ENCODE measurements at places on chromosomes 1 and 21. TPM values are rescaled to one million over a fixed set of nuclear protein-coding genes. Genes with fewer than 3 reads are reported as not detected.

AMY1B gene
- total RNA-seq, result not detected

DNA sequence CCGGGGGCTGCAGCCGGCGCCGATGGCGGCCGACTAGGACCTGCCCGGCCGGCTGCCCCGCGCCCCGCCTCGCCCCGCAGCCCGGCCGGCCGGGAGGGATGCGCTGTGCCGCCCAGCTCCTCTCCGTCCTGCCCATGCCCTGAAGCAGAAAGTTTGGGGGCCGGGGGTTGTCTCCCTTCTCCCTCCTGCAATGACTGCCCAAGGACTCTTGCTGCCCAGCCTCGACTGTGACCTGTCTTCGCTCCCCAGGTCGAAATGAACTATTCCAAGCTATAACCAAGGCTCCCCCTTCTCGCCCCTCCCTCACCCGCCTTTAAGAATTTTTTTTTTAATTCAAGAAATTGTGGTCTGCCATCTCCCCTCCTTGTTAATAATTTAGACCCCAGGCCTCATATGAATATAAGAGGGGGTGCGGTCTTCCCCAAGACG is 361 bp downstream of the TMCC2 start:
- no peak for DNase-seq

DNA sequence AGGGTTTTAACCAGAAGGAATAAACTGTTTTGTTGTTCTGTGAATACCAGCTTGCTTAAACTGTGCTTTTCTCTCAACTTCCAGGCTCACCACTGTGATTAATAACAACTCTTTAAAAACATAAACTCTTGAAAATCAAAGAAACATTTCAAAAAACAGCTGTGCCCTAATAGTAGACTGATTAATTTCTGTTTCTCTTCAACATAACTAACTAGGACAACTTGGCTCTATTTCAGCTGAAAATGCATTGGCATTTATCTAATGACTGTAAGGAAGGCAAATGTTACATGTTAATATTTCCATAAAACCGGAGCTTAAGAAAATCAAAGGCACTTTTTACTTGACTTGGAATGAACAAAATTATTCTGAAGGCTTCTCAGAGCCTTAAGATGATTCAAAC is 656.1 kb upstream of the NEGR1 start:
- DNase-seq, result no peak

- no peak for DNase-seq
These were observed 25.5 kb downstream of the B3GALT5 start for GRCh38 chr21:39638281-39638680.

CDC14A gene
- total RNA-seq, result 39.9 TPM

SPRR4 gene
- total RNA-seq, result not detected

GRCh38 chr1:1917995-1918900 is 831 bp downstream of the TMEM52 start:
- DNase-seq, result no peak

PRAMEF25 gene
- not detected for total RNA-seq

- peak; percentile 72 for DNase-seq
These were observed 65.2 kb downstream of the SIK1 start for GRCh38 chr21:43361493-43362296.

CFAP45 gene
- 1.6 TPM for total RNA-seq

SLFNL1 gene
- total RNA-seq, result 0.55 TPM

SYPL2 gene
- total RNA-seq, result not detected

DNA sequence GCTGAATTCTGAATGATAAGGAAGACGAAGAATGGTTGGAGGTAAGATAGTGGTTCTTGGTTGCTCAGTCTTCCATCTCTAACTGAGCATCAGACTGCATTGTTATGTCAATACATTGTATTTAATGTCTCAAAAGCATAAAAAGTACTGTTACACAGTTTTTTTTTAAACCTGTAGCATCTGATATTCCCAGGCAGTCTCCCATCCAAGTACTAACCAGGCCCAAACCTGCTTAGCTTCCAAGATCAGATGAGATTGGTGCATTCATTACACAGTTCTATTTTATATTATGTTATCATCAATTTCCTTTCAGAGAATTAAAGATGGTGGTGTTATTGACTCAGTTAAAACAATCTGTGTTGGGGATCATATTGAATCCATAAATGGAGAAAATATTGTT is 48.9 kb downstream of the GIPC2 start:
- no peak for DNase-seq

- no peak for DNase-seq
These were observed 31.2 kb upstream of the CASZ1 start for GRCh38 chr1:10827377-10828333.

DNA sequence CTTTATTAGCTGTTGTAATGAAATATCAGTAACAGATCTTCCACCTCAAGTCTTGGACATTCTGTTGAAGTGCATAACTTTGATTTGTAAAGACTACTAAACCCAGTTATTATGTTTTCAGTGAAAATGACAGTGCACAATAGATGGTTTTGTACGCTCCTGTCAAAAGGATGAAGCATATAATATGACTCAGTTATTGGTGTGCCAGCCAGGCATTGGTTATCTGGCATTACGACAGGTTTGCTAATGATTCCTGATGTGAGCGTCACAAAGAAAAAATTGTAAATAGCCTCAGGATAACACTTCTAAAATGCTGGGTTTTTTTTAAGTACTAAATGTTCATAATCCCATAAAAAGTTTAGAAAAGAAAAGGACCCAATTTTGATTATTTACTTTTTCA is 147.9 kb downstream of the MAGI3 start:
- no peak for DNase-seq

GRCh38 chr21:37395961-37396360 is 29.4 kb downstream of the DYRK1A start:
- no peak for DNase-seq

DNA sequence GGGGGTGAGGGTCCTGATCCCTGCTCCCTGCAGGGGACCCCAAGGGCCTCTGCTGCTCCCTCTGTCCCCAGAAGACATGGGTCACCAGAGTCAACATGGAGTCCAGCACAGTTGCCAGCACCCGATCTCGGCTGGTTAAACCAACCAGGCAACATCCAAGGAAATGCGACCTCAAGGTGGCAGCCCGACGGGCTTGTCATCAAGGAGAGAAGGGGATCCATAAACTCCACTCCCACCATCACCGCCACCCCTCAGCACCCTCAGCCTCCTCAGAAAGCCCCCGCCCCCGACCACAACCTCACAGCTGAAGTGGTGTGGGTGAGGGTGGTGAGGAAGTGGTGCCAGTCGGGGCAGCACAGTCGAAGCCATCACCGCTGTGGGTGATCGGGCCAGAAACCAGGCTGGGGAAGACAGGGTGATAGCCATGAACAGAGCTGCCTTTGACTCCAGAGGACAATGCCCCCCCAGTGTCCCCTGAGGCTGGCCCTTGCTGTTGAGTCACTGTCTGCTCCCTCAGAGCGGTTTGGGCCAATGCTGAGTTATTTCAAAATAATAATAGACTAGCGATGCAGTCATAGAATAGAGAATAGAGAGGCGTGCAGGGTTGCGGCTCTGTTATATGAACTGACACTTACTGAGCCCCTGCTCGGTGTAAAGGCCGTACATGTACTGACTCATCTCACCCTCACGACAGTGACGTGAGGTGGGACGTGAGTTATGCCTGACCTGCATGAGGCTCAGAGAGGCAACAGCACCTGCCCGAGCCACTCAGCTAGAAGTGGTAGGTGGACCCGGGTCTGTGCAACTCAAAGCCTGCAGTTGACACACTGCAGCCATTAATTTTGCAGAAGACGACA is 88.7 kb upstream of the IFFO2 start:
- peak; percentile 21 for DNase-seq

CALML6 gene
- total RNA-seq, result 0.82 TPM

LCE2B gene
- total RNA-seq, result not detected

DNA sequence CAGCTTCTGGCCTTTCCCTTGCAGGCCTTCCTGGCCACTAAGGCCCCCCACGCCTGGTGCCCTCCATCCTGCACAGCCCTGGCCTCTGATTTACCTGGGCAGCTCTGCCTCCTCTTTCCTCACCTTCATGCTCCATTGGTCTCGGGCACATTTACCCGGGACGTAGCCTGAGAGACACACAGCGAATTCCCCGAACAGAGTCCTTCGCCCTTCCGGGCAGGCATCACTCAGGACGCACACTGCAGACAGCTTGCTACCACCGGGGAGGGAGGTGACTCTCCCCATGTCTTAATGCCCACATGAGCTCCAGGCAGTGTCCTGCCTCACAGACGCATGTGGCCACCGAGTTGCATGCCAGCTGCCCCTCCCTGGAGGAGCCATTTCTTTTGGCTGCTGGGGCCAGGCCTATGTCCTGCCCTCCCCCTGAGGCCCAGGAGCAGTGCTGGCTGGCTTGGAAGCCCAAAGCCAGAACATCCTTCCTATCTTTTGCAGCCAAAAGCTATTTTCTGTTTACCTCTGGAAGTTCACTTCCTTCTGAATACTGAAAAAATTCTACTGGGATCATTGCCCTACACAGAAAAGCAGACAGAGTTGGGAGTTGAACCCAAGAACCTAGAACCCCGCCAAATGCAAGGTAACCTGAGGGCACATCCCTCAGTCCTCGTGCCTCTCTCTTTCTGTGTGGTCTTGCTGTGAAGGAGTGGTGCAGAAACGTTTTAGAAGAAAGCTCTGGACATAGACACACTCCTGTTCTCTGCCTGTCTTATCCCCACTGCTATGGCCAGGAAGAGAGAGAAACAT is 209.5 kb downstream of the TOMM20 start:
- peak; percentile 23 for DNase-seq

- DNase-seq, result no peak
These were observed 938.7 kb downstream of the TTLL7 start for GRCh38 chr1:83060221-83060620.

GRCh38 chr21:45644041-45644906 is 749 bp downstream of the PCBP3 start:
- DNase-seq, result peak; percentile 51

All from activated naive CD8-positive, alpha-beta T cell treated with anti-CD3 and anti-CD28 coated beads, Interleukin-2, amount 10 ng/mL, durations not matched to agents 7 days and 5 days (primary cell).